ENCODE measurements at places on chromosomes 2 and 18. TPM values are rescaled to one million over a fixed set of nuclear protein-coding genes. Genes with fewer than 3 reads are reported as not detected.

The KCNE4 gene
- 21.2 TPM for total RNA-seq

The MC2R gene
- total RNA-seq: not detected

The SPC25 gene
- not detected for total RNA-seq

The NEU4 gene
- total RNA-seq: not detected

The RAB6C gene
- not detected for total RNA-seq

All from smooth muscle cell of trachea (primary cell).